ENCODE measurements at places on chromosomes 7 and 10.

DNA sequence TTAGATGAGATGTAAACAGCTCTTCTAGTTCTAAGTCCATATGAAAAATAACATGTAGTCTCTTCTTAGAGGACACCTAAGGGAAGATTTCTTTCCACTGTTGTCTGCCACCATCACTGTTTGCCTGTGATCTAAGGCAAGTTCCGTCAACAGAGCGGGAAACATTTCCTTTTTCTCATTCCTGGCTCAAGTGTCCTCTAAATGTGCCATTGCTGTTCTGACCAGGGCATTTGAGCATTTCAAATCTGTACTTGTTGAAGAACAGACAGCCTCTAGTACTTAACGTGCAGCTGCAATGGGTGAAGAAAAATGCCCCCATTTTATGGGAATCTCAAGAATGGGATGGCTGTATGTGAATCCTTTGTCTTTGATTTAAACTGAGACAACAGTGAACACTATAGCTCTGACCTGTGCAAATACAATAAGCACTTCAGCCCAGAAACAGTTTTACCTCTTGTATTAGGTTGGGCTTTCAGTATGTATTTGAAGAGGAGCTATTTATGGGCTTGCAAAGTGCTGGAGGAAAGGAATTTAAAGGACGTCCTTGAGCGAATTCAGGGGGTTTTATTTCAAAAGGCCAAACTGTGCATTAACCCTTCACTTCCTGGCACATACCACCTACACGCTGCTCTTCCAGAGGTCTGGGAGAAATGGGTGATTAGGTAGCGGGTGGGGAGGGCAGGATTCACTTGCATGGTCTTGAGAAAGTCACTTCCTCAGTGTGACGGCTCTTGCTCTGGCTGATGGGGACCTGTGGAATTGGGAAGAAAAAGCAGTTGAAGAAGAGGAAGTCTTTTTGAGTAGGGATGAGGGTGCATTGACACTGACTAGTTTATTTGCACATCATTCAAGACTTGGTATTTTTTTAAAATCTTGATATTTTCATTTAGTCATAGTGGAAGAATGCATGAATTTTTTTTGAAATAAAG lies 66.1 kb downstream of the THNSL1 start:
- no peak for DNase-seq

- DNase-seq = no peak
These were observed 590.2 kb downstream of the MAGI2 start for GRCh38 chr7:78863281-78863680.

GRCh38 chr7:17009007-17009719 lies 127.4 kb upstream of the AGR3 start:
- DNase-seq = no peak

GRCh38 chr7:36191292-36191920 lies 38.4 kb downstream of the EEPD1 start:
- no peak for DNase-seq

DNA sequence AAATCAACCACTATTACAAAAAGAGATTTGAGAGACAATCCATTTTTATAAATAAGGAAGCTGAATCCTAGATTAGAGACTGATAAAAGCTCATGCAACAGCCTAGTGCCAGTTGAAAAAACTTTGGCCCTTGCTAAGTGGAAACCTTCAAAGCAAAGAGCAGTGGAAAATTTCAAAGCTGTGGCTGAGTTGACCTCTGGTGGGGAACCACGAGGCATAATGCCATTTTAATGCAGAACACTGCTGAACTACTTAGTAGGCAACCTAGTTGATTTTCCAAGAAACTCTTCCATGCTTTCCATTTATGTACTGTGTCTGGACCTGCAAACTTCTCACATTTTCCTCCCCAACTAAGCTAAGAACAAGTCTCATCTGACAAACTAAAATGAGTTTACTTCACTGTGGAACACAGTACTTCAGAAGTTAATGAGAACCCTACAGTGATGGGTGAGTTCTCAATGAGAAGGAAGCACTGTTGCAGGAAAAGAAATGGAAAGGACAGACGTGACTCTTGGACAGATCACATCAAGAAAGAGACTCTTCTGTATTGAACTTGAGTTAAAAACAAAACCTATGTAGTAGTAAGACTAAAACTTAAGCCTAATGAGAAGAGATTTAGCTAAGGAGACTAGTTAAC lies 19.5 kb downstream of the FZD9 start:
- no peak for DNase-seq

GRCh38 chr7:7883394-7883793 lies 85.2 kb upstream of the GLCCI1 start:
- no peak for DNase-seq

DNA sequence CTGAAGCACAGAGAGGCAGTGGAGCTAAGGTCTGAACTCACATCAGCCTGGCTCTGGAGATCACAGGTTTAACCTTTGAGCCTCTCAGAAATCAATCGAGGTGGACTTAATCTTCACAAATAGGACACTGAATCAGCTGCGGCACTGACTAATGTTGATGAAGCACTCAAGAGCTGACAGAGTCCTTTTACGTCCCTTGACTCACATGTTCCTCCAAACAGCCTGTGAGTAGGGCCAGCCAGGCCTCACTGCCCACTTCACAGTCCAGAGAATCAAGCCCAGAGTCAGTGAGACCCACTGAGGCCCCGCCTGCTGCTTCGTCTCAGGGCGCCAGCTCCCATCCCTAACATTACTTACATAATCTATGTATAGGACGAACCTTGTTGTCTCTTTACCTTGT lies 63.1 kb downstream of the TNS3 start:
- DNase-seq = no peak

DNA sequence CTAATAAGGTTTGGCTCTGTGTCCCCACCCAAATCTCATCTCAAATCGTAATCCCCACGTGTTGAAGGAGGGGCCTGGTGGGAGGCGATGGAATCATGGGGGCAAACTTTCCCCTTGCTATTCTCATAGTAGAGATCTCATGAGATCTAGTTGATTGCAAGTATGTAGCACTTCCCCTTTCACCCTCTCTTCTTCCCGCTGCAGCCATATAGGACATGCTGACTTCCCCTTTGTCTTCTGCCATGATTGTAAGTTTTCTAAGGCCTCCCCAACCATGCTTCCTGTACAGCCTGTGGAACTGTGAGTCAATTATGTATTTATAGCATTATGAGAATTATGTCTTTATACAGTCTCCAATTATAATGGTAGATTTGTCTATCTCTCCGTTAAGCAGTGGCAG lies 594.5 kb downstream of the ACTR3B start:
- no peak for DNase-seq

DNA sequence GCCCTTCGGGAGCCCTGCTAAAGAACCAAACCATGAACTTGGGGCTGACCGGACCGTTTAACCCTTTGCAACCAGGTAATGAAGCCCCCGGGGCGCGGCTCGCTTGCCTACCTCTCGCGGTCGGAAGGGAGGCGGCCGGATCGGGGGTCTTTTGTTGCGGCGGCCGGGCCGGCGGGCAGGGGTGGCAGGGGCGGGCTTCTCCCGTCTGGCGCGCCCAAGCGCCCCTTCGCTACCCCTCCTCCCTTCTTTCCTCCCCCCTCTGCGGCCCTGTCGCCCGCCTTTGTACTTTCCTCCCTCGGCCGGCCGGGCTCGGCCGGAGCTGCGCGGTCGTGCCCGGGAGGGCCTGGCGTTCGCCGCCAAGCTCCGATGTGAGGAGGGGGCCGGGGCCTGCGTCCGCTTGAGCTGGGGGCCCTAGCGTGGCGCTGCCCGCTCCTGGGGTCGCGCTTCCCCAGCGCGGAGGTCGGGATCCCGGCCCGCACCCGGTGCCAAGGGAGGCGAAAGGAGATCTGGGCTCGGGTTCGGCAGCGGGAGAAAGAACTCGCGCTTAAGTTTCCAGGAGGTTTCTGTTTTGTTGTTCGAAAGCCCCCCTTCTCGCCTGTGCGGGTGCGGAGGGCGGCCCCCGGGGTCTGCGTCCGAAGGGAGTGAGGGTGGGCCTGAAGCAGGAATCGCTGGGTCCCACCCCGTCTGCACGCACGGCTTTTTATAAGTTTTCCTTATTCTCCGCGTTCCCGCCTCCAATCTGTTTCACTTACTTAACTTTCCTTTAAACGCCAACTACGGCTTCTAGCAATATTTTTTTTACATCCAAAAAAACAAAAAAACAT lies 436.8 kb upstream of the GALNT17 start:
- DNase-seq = no peak

- DNase-seq = no peak
These were observed 63.1 kb downstream of the BLNK start for GRCh38 chr10:96208271-96208670.

DNA sequence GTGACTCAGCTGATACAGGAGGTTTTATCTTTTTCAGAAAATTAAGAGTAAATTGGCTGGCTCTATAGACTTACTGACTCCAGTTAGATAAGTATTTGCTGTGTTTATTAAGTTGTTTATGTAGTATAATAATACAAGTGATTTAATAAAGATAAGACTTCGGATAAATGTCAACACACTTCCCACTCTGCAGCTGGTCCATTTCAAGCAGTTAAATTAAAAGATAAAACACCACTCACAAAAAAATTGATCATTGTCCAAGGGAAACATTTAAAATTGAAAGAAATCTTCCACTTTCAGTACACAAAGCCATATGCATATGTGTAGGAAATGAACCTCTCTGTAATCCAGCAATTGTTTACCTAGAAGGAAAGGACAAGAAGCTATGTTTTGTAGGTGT lies 106.1 kb upstream of the SP8 start:
- DNase-seq = no peak

DNA sequence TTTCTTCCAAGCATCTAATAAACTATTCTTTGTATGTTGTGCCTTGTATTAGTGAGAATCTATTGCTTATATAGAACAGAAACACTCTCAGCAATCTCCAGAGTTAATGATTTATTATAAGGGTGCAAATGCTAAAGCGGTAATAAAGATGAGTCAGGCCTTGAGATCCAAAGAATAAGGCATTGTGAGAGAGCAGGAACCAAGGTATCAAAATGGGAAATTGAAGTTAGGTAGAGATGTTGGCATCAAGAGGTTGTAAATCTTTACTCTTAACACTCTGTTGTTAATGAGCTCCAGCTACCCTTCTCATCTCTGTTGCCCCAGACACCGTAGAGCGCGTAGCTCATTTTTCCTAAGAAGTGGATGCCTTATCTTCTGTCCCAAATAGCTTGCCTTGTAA lies 375.2 kb downstream of the ARL4A start:
- no peak for DNase-seq

DNA sequence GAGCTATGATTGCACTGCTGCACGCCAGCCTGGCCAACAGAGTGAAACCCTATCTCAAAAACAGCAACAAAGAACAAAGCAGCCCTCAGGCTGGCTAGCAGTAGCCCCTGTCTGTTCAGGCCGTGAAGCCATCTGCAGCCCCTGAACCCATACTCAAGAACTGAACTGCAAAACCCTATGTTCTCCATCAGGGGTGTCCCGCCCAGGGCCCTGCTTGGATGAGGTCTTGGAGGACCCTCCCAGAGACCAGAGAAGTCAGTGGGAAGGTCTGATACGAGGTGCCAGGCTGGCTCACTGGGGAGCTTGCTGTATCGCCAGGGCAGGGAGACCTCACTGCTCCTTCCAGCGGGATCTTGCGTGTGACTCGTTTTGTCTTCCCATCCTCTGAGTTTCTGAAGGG lies 39.3 kb downstream of the RBM17 start:
- no peak for DNase-seq

- DNase-seq = no peak
These were observed 21.7 kb upstream of the SMO start for GRCh38 chr7:129166745-129167144.

GRCh38 chr7:4164556-4164955 lies 517.5 kb upstream of the FOXK1 start:
- DNase-seq = no peak

- DNase-seq = no peak
These were observed 39.3 kb downstream of the CAMK1D start for GRCh38 chr10:12388671-12389070.

DNA sequence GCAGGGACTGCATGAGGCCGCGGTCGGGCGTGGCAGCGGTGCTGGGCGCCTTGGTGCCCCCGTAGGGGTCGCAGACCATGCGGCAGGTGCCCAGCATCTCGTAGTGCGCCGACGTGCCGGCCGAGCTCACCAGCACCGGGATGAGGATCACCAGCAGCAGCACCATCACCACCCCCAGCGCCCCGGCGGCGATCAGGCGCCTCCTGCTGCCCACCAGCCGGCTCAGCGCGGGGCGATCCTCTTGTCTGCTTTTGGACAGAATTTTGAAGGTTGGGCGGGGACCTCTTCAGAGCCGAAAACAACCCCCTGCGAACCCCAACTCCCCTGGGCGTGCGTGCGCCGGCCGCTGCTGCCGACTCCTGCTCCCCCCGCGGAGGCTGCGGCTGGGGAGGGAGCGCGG lies 779 bp downstream of the C1QL3 start:
- DNase-seq = peak; percentile 63

GRCh38 chr7:85773116-85773728 lies 586.4 kb upstream of the SEMA3D start:
- DNase-seq = no peak

DNA sequence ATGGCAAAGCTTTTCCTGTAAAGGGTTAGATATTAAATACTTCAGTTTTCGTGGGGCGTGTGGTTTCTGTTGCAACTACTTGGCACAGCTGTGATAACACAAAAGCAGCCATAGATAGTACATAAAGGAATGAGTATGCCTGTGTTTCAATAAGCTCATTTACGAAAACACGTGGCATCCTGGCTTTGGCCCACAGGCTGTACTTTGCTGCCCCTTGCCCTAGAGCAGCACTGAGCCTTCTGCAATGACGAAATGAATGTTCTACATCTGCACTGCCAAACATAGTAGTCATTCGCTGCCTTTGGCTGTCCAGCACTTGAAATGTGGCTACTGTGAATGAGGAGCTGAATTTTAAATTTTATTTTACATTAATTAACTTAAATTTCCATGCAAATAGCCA lies 376.2 kb upstream of the TPK1 start:
- DNase-seq = no peak

DNA sequence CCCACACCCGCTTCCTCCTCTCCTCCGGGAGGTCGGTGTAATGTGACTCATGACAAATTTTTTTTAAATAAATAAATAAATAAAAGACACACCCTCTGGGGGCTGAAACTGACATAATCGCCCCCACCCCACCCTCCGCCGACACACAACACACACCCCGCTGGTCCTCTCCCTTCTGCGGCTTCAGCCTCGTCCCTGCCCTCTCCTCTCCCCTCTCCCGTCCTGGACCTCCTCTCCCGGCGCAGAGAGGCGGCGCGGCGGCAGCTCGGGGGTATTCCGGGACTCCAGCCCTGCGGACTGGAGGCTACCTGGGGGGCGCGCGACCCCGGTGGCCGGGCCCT lies 686 bp downstream of the ABI1 start:
- peak; percentile 56 for DNase-seq

DNA sequence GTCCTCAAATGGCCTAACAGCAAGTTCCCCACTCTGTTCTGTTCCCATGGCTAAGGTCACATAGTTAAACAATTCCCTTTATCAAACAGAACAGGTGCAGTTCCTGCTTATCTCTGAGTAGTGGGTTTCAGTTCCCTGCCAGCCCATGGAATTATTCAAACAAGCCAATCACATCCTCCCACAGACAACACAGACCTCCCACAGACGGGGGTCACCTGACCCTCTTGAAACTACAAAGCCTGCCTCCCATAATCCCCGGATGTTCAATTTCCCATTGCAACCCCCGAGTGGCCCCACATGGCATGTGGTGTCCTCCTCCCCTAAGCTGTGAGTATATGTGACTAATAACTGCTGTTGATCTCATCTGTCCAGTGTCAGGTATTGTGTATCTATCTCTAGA lies 64.1 kb downstream of the TMEM168 start:
- DNase-seq = no peak

All from stimulated activated CD4-positive, alpha-beta T cell treated with anti-CD3 and anti-CD28 coated beads, Interleukin-15, amount 100 ng/mL, for 24 hours (primary cell).